ENCODE measurements at places on chromosomes 11 and 22.

DNA sequence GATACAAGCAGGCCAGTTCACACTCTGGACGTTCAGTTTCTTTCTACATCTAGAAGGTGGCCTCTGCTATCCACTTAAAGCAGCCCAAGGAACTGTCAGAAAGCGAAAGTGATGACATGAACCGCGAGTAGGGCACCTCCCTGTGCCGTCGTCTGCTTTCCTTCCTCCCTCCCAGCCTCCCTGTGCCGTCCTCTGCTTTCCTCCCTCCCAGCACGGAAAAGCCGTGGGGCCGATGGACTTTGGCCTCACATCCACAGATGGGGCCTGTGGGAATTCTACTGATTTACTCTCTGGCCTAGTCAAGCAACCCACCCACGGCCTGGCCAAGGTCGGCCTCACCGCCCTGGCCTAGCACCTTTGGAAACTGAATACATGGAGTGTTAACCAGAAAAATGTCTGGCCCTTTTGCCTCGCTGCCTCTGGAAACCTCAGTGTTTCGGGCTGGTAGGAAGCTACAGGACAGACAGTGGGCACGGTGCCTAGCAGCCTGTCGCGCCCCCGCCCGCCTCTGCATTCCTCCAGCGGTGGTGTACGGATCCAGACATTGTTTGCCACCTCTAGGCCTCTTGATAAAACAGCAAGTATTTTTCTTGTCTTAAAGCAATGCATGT lies 14.2 kb downstream of the PEX26 start:
- DNase-seq = no peak

GRCh38 chr11:105100206-105100605 lies 39.4 kb downstream of the CARD18 start:
- DNase-seq = no peak

GRCh38 chr11:122556605-122557004 lies 98.9 kb upstream of the UBASH3B start:
- no peak for DNase-seq

DNA sequence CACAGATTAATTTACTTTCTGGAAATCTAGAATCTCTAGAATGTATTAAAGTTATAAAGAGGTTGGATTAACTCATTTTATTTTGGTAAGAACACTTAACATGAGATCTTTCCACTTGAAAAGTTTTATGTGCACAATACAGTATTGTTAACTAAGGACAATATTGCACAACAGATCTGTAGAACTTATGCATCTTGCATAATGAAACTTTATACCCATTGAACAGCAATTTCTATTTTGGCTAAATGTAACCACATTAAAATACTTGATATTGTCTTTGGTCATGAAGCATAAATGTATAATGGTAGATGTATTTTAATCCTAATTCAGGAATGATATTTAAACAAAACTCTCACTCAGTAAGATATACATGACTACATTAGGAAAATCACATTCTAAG lies 203.8 kb downstream of the SNX19 start:
- DNase-seq = no peak

DNA sequence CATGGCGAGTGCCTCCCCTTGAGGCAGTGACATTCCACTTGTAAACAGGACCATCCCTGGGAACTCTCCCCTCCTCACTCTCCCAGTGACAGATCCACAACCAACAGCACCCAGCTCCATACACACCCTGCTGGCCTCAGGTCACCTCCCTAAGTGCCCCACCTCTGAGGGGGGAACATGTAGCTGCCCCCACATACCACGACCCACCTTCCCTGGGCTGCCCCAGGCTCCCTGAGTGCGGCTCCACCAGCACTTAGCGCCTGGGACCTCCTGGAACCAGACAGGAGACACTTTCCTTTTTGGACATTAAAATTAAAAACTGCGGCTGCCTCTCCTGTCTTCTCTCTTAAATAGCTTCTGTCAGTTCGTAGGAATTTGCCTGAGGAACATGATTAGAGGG lies 1140.1 kb downstream of the BRD1 start:
- no peak for DNase-seq

DNA sequence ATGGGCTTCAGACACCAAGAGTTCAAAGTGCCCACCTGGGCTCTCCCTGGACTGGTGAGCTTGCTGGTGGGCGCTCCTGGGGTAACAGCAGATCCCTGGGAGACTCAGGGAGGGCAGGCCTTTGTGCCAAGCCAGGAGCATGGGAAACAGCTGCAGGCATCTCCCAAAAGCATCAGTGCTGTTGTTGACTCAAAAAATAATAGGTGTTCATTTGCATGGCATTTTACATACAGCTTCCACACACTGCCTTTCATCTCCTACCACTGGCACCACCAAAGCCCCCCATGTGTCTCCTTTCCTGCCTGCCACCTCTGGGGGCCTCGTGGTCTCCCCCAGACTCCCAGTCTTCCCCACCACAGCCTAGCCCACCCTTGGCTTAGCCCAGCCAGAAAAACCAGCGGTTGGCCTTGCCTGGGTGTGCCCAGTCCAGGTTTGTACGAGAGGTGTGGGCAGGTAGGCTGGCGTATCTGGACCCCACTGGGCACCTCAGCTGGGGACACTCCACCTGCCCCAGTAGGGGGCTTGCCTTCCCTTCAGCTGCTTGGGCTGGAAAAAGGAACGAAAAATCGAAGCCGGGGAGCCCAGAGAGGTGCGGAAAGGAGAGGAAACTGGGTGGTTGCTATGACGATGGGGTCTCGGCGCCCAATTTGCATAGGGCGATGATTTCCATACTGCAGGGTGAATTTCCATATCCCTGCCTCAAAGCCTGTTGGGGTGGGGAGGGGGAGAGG lies 15.0 kb downstream of the POU2F3 start:
- DNase-seq = no peak

- no peak for DNase-seq
Observed at GRCh38 chr11:57223601-57224000, 13.4 kb downstream of the APLNR start.

GRCh38 chr11:111520560-111520959 lies 6.0 kb downstream of the HOATZ start:
- DNase-seq = no peak

GRCh38 chr11:74397501-74398243 lies 561 bp downstream of the PGM2L1 start:
- DNase-seq = no peak

- DNase-seq = no peak
Observed at GRCh38 chr11:3119141-3119821, 45.8 kb downstream of the OSBPL5 start.

DNA sequence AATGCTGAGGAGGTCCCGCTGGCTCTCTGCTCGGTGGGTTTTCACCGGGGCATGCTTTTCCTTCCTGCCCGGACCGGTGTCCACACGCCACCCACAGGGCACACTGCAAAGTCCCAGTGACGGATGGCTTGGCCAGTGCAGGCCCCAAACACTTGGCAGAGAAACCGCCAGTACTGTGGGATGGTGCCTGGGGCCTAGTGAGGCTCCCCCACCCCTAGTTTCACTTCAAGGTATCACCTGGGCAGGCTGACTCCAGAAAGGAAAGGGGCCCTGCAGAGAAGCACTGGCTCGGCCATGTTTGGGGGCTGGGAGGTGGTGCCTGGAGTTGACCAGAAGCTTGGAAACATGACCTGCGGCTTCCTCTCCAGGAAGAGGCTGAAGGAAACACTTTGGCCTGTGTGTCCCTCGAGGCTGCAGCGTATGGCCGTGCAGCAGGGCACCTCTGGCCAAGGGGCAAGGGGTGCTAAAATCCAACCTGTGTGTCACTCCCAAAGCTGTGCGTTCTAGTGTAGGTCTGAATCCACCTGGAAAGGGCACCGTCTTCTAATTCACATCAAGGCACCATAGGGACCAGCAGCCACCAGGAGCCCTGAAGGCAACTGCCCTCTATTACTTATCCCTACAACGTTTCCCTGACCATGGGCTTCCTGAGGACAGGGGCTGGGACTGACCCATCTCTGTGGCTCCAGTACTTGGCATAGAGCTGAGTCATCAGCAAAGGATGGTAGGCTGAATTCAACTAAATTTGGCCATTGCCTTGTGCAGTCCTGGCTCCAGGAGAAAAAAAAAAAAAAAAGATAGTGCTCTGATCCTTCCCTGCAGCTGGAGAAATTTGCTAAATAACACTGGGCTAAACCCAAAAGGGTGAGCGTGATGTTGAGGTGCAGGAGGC lies 22.6 kb downstream of the TPBGL start:
- no peak for DNase-seq
